ENCODE measurements at places on chromosomes 11 and 22.

- no peak for DNase-seq
Observed at GRCh38 chr11:74284466-74284865, 27.0 kb downstream of the P4HA3 start.

DNA sequence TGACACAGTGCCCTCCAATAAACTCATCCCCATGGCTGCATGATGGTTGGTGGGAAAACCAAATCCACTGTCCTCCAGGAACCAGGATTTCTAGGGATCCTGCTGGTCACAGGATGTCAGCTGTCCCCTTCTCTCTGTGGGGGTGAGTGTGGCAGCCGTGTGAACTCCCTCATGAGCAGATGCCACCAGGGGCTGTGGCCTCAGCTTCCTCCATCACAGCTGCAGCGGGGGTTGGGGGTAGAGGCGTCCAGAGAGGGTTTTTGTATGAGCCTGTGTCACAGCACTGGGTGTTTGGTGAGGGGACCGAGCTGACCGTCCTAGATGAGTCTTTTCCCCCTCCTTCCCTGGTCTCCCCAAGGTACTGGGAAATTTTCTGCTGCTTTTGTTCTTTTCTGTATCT lies 26.4 kb downstream of the IGLL5 start:
- DNase-seq, result no peak

DNA sequence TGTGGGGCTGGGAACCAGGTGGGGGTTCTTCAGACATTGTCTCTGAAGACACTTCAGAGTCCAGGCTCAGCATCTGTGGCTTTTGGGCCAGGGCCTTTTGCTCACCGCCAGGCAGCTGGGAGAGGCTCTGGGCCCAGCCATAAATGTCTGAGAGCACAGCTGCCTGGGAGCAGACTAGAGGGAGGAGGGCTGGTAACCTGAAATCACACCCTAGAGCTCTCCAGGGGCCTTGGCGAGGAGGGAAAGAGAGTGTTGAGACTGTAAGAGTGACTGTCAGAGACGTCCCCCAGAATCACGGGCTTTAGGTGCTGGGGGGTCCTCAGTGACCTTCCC lies 4.1 kb downstream of the TRABD start:
- DNase-seq, result no peak

- DNase-seq, result no peak
Observed at GRCh38 chr11:64068705-64069400, 33.1 kb downstream of the FLRT1 start.

DNA sequence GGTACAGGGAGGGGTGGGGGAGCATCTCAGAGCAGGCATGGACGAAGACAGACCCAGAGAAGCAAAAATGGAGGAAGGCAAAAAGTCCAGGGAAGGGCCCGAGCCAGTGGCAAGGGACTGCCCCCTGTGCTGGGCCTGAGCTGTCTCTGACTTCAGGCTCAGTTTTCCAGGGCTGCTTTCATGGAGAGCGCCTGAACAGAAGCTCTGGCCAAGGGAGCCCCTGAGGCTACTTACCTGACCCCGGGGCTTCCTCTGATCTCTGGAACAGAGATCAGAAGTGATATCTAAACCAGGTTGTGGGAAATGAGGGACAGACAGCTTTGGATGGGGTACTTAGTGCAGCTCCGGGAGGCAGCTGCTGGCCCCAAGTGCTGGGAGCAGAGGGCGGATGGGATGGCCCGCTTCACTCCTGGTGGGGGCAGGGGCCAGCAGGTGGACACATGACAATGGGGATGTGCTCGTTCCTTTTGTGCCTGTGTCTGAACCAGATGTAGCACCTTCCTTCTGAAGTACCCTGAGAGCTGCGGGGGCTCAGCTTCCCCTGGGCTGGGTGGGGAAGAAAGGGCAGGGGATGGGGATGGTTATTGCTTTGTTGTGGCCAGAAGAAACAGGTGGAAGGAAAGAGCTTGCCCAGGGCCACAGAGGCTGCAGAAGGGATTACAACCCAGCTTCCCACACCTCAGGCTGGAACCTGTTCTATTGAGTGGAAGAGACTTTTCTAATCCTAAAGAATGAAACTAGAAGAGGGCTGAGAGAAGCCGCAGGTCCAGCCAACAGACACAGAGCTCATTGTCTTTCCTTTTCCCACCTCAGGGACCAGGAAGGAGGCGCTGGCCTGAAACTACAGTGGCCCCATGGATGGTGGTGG lies 5.7 kb downstream of the LRRC10B start:
- DNase-seq, result no peak

DNA sequence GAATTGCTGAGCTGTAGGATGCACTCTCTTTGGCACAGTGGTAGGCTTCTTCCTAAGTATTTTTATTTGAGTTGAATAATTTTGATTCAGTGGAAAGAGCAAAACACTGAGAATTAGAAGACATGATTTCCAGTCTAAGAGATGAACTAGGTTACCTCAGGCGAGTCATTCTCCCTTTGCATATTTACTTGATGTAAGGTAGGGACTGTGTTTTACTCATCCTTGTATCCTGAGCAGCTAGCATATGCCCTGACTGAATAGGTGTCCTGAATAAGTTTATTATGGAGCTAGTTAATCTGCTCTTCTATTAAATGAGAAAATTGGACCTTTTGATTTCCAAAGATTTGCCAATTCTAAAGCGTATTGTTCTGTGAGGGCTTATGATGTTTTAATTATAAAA lies 50.7 kb downstream of the STIM1 start:
- DNase-seq, result no peak

- no peak for DNase-seq
Observed at GRCh38 chr11:116927163-116927974, 89.9 kb upstream of the APOA1 start.

GRCh38 chr11:118998822-118999221 lies 884 bp downstream of the CENATAC start:
- DNase-seq, result peak; percentile 82

DNA sequence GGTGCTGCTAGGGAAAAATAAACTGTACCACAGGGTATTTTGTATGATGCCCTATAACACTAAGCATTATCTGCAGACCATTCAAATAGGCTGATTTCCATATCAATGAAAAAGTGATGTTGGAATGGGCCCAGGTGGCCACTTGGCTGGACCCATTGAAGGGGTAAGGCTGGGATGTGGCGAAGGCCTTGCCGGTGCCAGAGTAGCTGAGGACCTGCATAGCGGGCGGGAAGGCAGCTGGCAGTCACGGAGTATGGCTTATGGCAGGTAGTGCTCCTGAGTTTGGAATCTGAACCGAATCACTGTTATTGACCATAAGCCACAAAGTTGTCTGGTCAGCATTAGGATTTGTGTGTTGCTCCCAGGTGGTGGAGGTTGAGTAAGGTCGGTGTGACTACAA lies 131.0 kb downstream of the MICAL2 start:
- no peak for DNase-seq

GRCh38 chr11:2828585-2829330 lies 56.8 kb downstream of the CDKN1C start:
- DNase-seq, result no peak

- DNase-seq, result peak; percentile 86
Observed at GRCh38 chr11:13110929-13111812, 102.1 kb downstream of the RASSF10 start.

DNA sequence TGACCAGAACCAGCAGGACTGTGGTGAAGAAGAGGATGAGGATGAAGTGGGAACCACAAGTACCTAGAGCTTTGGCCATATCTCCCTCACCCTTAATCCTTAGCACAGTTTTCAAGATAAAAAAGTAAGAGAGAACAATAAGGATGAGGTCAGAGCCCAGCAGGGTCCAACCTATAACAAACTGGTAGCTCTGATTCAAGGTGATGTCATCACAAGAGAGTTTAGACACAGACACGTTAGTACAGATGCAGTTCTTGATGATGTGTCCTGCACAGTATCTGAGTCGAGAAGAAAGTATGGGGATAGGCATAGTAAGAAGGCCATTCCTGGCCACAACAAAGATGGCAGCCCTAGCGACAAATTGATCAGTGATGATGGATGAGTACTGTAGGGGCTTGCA lies 586 bp downstream of the OR56A5 start:
- no peak for DNase-seq

DNA sequence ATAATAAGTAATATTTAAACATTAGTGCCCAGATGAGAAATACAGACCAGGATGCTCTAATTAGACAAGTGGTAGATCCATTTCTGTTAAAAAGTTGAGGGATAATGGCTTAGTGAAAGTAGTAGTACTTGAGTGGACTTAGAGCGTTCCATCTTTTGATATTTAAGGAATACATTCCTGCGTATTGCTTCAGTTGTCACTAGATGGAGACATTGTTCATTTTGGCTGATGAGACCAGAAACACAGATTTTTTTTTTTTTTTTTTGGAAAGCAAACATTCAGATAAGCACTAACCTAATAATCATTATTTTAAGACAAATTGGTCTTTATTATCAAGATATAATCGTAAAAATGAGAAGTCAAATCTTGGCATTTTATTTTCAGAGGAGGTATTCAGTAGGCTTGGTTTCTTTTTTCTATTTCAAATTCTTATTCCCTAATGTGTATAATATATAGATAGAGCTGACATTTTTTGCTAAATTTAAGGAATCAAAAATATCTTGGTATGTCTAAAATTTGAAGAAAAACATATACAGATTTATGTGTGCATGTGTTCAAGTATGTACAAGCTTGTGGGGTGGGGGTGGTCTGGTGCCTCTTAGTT lies 92.9 kb downstream of the DYNC2H1 start:
- DNase-seq, result no peak

- DNase-seq, result peak; percentile 57
Observed at GRCh38 chr22:49951000-49951677, 9.4 kb upstream of the PIM3 start.

DNA sequence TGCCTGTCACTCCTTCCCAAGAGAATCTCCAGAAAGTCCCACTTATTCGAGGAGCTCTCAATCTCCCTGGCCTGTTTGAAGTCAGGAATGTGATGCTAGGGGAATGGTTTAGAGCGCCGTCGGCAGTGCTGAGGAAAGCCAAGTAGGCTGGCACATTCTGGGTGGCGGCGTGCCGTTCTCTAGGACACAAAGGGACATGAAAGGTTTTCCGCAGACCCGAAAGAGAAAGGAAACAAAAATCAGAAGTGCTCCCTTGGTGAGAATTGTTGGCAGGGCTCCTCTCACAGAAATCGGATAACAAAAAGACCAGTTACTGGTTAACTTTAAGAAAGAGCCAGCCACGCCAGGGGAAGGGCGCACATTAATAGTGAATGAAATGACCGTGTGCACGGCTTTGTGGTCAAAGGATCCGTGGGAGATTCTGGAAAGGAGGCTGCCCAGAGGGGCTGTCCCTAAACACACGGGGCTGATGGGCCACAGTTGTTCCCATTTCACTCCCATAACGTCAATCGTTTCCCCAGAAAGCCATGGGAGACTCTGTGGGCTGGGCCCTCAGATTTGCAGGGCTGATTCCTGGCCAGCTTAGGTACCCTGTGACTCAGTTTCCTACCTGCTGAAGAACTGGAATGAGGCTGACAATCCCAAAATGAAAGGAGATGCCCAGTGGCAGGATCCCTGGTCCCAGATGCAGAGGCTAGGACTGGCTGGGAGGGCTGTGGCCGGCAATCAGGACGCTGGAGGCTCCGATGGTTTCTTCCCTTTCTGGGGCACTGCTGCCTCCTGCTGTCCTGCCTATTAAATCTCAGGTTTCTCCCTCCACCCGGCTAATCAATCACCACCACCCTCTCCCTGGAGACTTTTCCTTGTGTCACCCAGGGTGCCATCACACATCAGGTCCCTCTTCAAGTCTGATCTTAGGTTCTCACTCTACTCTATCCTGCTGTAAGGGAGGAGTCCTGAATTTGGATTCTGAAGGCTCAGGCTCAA lies 82.3 kb downstream of the RCN1 start:
- DNase-seq, result peak; percentile 90

DNA sequence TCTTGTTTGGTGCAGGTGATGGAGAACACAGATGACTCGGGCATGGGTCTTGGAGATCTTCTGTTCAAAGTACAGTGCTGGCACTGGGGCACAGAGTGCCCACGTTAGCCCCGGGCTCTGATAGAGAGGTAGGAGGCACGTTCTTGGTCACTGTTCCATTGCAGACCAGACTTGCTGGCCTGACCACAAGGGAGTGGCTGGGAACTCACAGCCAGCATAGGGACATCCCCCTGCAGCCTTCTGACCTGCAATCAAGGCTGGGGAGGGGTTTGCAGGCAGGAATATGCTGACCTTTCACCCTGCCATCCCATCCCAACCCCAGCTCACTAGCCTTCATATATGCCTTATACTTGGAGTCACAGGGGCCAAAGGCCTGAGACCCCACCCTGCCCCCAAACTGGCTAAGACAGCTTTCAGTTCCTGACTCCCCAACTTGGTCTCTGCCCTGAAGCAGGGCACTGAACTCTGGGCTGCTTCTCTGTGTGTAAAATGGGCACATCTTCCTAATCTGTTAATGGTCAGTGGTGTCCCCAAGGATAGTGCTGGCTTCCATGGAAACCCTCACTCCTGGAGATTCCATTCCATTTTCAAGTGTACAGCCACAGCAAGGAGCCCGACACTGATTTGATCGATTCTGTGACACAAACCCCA lies 4.6 kb downstream of the MRPL49 start:
- DNase-seq, result peak; percentile 11

- no peak for DNase-seq
Observed at GRCh38 chr22:32583921-32584335, 109.3 kb downstream of the FBXO7 start.

GRCh38 chr11:77089004-77089545 lies 13.6 kb upstream of the OMP start:
- DNase-seq, result no peak

- DNase-seq, result peak; percentile 22
Observed at GRCh38 chr22:44369916-44370801, 57.4 kb upstream of the SHISAL1 start.

- DNase-seq, result peak; percentile 86
Observed at GRCh38 chr11:120563703-120564572, 52.4 kb downstream of the GRIK4 start.

GRCh38 chr11:6548121-6548520 lies 51.0 kb downstream of the DNHD1 start:
- DNase-seq, result no peak

GRCh38 chr11:59810911-59811259 lies 307 bp upstream of the MRPL16 start:
- no peak for DNase-seq

GRCh38 chr11:69552951-69553350 lies 71.5 kb downstream of the LINC01488 start:
- DNase-seq, result no peak

- no peak for DNase-seq
Observed at GRCh38 chr11:1560649-1561251, 11.3 kb downstream of the DUSP8 start.

DNA sequence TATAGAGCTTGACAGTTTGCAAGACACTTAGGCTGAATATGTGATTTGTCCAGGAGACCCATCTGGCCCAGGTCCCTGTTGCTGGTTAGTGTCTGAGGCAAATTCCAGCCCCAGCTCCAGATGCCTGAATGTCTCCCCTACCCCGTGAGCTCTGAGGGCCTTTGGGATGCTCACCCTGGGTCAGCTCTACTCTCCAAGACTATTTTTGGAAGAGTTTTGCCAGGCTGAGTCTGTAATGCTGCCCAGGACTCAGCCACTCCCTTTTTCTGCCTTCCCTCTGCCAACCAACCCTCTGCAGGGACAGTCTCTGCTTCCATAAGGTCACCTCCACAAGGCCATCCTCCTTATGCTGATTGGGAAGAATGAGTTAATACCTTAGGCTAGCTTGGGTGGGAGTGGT lies 66.3 kb downstream of the CABIN1 start:
- no peak for DNase-seq

- no peak for DNase-seq
Observed at GRCh38 chr22:46065691-46066454, 84.5 kb upstream of the PPARA start.

GRCh38 chr11:115122274-115122673 lies 381.9 kb downstream of the CADM1 start:
- no peak for DNase-seq

GRCh38 chr22:46143491-46144147 lies 6.7 kb upstream of the PPARA start:
- peak; percentile 31 for DNase-seq

Measured in endodermal cell (in vitro differentiated cells).